ENCODE measurements at places on chromosomes 1 and 21. TPM values are rescaled to one million over a fixed set of nuclear protein-coding genes. Genes with fewer than 3 reads are reported as not detected.

The DMBX1 gene
- not detected for total RNA-seq

The RPE65 gene
- total RNA-seq = not detected

The OR2T5 gene
- total RNA-seq = not detected

The ESRRG gene
- 0.29 TPM for total RNA-seq

The STIL gene
- total RNA-seq = 1.7 TPM

The LRRC71 gene
- total RNA-seq = 0.26 TPM

The KCNE1 gene
- total RNA-seq = 13.6 TPM
